ENCODE measurements at places on chromosomes 16 and 17.

- DNase-seq = no peak
Observed at GRCh38 chr17:4607773-4608187, 23.5 kb downstream of the SMTNL2 start.

GRCh38 chr17:17538417-17539391 is 42.5 kb upstream of the RASD1 start:
- no peak for DNase-seq

DNA sequence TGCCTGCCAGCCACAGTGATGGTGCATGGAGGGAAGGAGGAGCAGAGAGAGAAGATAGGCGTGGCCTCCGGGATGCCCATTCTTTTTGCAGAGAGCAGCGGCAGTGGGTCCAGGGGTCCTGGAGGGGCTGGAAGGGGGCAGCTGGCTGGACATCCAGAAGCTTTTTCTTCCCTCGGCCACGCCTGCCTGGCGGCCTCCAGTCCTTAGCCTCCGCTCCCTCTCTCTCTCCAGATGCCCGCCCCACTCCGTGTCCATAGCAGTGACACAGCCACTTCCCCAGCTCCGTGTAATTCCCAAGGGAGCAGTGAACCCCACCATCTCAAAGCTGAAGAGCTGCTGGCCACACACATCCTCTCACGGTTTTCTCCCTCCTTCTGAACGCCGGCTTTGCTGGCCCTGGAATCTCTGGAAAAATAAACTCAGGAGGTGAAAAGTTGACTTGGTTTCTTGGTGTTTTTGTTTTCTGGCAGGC is 26.3 kb upstream of the CDC42EP4 start:
- DNase-seq = no peak

GRCh38 chr17:33142705-33143299 is 150.3 kb downstream of the ASIC2 start:
- no peak for DNase-seq

DNA sequence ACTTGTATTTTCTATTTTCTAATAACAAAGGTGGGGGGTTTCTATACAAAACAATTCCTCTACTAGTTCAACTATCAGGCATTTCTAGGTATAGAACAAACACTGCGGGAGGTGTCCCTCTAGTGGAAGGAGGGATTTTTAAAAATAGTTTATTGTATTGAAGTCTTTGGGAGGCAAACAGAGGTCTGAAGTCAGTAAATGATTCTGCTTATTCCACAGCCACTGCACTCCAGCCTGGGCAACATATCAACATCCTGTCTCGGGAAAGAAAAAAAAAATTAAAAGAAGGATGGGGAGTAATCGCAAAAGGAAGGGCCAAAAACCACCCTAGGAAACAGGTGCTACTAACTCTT is 648 bp upstream of the ERCC4 start:
- no peak for DNase-seq

- DNase-seq = peak; percentile 63
Observed at GRCh38 chr16:87874639-87875427, 5.5 kb upstream of the SLC7A5 start.

GRCh38 chr17:69485251-69485661 is 70.8 kb downstream of the MAP2K6 start:
- no peak for DNase-seq

GRCh38 chr16:56424791-56425438 is 430 bp downstream of the AMFR start:
- DNase-seq = no peak

- DNase-seq = no peak
Observed at GRCh38 chr17:59366040-59366757, 34.7 kb downstream of the YPEL2 start.

- no peak for DNase-seq
Observed at GRCh38 chr16:47734987-47735594, 274.0 kb downstream of the PHKB start.

Measured in stimulated activated CD8-positive, alpha-beta memory T cell treated with anti-CD3 and anti-CD28 coated beads, Interleukin-4, amount 100 ng/mL, for 4 hours (primary cell).